Fibroblast of skin of back (primary cell): ENCODE measurements at places on chromosomes 6 and 20.
A peak's percentile ranks its signal among the peaks of the same experiment; 100 is the strongest.

DNA sequence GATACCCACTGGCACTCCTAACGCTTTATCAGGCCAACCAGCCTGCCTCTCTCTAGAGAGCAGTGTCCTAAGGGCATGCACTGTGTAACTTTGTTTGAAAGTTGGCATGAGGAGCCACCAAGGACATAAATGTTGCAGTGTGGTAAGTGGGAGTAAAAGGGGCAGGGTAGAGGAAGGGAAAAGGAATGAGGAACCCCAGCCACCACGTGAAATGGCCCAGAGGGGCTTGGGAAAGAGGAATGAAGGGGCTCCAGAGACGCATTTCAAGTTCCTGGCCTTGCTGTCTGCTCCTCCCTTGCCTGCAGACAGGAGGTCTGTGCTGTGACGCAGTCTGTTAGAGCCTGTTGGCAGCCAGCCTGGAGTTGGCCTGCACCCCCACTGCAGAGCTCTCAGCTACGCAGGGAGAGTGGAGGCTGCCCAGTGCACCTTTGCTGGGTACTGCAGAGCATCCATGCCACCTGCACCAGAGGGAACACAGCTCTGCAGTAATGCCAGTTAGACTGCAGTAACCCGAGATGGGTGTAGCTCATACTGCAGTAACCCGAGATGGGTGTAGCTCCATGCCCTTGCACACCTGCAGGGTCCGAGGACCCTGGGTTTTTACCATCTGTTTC lies 86.8 kb upstream of the SNAP25 start:
- peak; percentile 22 for DNase-seq

GRCh38 chr6:170224694-170225660 lies 65.9 kb downstream of the DLL1 start:
- DNase-seq: peak; percentile 55

- peak; percentile 74 for DNase-seq
These were observed 168.0 kb upstream of the ID4 start for GRCh38 chr6:19669206-19669605.

DNA sequence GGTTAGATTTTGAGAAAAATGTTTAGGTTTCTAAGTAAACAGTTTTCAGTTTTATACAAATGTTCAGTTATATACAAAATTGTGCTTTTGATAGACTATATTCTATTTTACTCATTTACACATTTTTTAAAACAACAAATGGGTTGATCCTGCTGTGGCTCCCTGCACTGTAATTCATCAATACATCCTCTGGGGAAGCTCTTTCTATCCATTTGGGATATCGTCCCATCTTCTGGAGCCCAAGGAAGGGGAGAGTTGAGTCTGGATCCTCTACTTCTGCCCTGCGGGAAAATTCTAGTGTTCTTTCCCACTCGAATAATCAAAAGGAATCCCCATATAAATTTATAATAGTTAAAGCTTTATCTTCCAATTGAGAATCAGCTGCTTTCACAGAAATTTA lies 75.0 kb downstream of the SYCP2L start:
- DNase-seq: no peak

- DNase-seq: peak; percentile 68
These were observed 102.7 kb upstream of the CNKSR3 start for GRCh38 chr6:154613137-154613676.

DNA sequence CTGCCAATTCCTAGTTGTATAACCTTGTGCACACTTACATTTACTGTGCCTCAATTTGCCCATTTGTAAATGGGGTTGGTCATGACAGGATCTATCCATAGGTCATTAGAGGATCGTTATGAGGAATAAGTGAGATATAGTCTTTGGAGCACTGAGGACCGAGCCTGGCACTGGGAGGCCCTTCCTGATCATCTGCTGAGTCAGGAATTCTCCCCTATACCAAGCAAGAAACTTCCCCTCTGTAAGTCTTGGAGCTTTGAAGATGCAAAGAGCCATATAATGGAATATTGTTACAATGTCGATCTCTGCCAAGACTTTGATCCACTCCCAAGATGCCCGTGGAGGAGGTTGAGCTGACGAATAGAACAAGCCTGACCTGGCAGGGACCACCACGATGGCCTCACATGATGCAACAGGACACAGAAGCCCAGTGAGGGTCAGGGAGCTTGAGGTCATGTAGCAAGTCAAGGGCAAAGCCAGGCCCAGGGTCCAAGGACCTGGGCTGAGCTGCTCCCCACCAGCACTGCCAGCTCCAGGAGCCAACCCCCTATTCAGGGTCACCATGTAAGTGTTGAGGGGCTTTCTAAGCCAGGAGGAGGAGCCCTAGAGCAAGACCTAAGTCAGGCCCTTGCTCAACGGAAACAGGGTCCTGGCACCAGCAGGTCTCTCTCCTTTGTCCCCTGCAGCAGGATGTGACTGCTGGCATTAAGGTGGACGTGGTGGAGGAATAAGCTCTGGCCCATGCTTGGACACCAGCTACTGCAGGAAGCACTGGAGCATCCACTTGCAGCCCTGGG lies 16.7 kb downstream of the PDRG1 start:
- no peak for DNase-seq

- no peak for DNase-seq
These were observed 11.1 kb upstream of the ARFGEF2 start for GRCh38 chr20:48910347-48910781.

GRCh38 chr6:39812496-39812852 lies 20.3 kb downstream of the DAAM2 start:
- no peak for DNase-seq

DNA sequence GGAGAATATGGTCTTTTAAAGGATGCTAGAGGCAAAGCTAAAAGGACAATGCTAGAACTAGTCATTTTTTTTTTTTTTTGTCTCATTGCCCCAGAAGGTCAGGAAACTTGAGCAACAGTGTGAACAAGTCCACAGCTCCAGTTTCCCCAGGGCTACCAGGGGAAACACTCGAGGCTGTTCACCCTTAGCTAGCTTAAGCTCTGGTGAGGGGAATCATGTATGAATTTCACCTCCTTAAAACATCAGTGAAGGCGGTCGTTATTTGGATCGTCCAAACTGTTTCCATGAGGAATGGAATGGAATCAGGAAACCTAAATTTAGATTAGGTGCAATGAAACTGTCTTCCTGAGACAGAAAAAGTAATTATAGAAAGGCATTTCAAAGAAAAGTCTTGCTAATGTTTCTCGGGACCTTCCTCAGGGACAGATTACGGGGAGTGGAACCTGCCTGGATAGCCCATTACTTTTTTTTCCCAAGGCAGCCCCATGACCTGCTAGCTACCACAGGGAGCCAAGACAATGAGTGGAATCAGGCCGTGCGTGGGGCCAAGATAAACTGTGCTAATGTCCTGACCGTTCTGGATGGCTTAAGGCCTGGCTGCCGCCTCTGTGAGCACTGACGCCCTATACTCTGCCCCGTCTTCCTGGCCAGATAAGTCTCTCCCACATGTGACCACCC lies 164.8 kb upstream of the SGK1 start:
- no peak for DNase-seq

GRCh38 chr6:166683477-166683876 lies 56.4 kb upstream of the RPS6KA2 start:
- DNase-seq: peak; percentile 46

GRCh38 chr6:132115714-132116366 lies 164.7 kb upstream of the CCN2 start:
- DNase-seq: no peak

- DNase-seq: no peak
These were observed 169.1 kb upstream of the CST7 start for GRCh38 chr20:24779946-24780345.

DNA sequence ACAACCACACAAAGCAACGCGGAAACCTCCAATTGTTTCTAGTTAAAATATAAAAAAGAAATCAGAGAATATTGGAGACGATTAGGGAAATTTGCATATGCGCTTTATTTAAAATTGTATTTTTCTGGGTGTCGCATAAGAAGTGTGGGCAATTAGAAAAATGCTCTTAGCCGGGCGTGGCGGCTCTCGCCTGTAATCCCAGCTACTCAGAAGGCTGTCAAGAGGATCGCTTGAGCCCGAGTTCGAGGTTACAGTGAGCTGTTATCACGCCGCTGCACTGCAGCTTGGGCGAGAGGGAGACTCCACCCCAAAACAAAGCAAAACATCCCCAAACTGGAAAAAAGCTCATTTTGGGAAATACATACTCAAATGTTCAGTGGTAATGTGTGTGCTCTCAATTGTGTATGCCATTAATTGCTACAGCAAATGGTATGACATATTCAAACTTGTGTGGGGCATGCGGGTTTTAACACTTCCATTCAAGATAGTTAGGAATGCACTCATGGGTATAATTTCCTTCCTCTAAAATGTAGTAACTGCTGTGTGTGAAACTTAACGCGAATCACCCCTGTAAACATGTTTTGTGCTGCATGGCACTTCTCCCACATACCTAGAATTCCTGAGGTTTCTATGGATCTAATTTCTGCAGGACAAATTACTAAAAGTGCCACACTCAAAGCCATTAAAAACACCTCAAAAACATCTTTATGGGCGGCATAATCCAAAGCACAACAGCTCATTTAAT lies 54.7 kb upstream of the HFE start:
- peak; percentile 77 for DNase-seq

- peak; percentile 35 for DNase-seq
These were observed 161.0 kb downstream of the ASCC3 start for GRCh38 chr6:100719883-100720682.

GRCh38 chr6:138161088-138161337 lies 726 bp upstream of the ARFGEF3 start:
- DNase-seq: no peak

GRCh38 chr6:157608221-157609075 lies 214.6 kb upstream of the SNX9 start:
- DNase-seq: no peak

DNA sequence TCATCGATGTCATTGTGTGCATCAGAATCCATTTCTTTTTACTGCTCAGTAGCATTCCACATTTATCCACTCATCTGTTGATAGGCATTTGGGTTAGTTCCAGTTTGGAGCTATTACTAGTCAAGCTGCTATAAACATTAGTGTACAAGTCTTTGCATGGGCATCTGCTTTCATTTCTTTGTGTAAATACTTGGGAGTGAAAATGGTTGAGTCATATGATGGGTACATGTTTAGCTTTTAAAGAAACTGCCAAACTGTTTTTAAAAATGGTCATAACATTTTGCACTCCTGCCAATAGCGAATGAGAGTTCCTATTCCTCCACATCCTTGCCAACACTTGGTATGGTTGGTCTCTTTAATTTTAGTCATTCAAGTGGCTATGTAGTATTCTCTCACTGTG lies 21.2 kb upstream of the SLC22A2 start:
- DNase-seq: peak; percentile 9

DNA sequence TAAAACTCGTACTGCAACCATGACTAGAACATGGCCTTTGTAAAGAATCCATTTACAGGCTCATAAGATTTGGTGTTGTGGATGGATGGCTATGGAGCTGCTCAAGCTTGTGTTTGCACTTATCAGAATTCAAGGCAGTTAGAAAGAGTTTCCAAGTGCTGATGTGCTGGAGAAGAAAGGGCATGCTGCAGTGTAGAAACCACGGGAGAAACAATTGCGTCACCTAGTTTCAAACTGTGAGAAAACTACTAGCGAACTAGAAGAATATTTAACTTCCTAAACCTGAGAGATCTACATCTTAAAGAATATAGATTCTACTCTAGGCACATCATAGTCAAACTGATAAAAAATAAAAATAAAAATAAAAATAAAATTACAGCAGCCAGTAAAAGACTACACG lies 116.2 kb downstream of the SGK1 start:
- DNase-seq: no peak

DNA sequence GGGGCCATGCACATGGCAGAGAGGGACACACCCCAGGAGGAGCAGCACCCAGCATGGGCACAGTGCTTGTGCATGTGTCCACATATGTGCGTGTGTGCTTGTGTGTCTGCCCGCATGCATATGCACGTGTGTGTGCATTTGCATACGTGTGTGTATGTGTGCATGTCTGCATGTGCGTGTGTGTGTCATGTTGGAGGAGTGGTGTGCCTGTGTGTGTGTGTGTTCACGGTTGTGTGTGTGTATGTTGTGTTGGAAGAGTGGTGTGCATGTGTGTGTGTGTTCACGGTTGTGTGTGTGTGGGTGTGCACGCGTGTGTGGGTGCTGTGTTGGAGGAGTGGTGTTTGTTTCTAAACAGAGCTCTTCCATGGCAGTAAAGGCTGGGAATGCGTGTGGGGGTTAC lies 50.7 kb upstream of the SLCO4A1 start:
- DNase-seq: no peak

DNA sequence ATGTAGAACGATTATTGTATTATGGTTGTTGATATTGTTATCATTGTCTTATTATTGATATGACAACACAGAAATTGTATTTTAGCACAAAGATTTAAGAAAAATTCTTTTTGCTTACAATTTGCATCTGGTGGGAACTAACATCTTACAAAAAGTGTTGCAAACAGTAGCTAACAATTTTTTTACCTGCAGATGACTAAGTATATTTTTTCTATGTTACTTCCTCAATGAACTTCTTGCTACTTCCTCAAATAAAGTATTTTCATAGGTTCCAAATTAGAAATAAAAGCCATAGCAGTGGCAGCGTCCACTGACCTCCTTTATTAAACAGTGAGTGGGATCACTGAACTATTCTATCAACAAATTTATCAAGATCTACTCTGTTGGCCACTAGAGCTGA lies 847.0 kb downstream of the PHF3 start:
- DNase-seq: no peak

GRCh38 chr20:32972181-32973076 lies 31.8 kb downstream of the SUN5 start:
- no peak for DNase-seq

DNA sequence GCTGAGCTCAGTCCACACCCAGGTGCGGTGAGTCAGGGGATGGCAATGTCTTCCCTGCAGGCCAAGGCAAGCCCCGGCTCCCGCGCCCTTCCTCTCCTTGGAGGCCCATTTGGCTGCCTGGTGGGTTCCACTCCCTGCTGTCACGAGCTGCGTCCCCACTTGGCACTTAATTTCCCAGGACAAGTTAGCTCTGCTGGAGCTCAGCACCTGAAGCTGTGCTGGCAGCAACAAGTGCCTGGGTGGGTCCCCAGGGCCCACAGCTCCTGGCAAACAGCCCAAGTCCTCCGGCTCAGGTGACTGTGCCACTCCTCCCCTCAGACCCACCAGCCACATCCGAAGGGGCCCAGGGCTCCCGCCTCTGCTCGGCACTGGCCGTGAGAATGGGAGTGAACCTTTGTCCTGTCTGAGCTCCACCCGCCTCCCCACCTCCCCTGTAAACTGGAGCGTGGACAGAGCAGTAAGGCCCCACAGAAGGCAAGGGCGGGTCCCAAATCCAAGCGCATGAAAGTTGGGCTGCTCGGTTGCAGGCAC lies 16.9 kb downstream of the LAMA5 start:
- no peak for DNase-seq

DNA sequence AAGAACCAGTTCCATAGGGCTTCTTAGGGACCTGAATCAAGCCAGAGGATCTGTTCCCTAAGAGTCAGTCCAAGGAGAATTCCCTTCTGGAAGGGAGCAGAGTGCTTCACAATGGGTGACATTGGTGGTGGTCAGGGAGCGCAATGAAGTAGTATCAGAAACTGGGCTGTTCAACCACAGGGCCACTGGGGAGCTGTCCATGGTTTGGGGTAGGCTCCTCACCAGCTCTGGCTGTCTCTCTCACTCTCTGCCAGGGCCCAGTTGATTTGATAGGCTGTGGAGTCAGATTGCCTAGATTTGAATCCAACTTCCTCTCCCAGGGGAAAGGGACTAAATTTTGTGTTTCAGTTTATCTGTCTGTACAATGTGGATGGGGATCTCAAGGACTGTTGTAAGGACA lies 36.7 kb upstream of the CHD6 start:
- DNase-seq: peak; percentile 41
